ENCODE measurements at places on chromosomes 6 and 20.

- no peak for DNase-seq
Measured at GRCh38 chr20:3323398-3323797, 84.1 kb downstream of the DNAAF9 start.

GRCh38 chr6:1244941-1245340 is 67.0 kb upstream of the FOXQ1 start:
- no peak for DNase-seq

- DNase-seq: no peak
Measured at GRCh38 chr6:84204011-84204410, 23.4 kb downstream of the CEP162 start.

DNA sequence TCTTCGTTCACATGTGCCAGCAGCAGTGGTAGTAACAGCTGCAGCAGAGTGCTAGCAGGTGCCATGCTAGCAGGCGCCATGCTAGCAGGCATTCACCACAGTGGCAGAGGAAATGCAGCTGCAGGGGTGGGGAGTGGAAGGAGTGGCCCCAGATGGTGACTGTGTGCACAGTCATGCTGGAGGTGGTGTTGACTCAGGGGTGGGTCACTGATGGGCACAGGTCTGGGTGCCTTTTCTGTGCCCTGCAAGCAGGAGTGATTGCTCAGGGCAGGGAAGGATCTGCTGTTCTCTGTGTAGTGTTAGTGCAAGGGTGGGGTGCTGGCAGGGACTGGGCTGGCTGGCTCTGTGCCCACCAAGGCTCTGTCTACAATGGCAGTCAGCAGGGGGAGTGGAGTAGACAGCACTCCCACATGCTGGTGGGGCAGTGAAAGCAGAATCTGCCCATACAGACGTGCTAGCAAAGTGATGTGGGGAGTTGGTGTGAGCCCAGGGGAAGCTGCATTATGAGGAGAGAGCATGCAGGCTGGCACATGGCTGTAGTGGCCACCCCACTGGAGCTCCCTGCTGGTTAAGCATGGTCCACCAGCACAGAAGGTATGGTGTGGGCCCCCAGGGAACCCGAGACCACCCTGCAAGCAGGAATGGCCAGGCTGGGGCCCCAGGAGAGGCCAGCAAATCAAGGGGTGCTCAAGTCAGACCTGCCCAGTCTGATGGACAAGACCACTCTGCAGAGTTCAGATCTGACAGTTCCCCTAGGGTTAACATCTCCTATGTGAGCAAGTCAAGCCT is 11.4 kb upstream of the TSPYL4 start:
- DNase-seq: no peak

DNA sequence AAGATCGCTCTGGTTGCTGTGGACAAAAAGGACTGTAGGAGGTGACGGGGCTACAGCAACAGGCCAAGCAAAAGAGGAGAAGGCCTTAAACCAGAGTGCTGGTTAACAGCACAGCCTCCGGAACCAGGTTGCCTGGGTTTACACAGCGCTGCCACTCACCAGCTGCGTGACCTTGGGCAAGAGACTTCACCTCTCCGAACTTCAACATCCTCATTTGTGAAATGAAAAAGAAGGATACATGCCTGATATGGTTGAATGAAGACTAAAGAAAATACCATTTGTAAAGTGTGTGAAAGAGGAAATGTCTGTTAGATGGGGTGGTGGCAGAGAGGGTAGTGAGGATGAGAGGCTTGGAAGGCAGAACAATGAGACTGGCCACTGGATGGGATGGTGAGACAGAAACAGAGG is 44.9 kb downstream of the PREX1 start:
- no peak for DNase-seq

DNA sequence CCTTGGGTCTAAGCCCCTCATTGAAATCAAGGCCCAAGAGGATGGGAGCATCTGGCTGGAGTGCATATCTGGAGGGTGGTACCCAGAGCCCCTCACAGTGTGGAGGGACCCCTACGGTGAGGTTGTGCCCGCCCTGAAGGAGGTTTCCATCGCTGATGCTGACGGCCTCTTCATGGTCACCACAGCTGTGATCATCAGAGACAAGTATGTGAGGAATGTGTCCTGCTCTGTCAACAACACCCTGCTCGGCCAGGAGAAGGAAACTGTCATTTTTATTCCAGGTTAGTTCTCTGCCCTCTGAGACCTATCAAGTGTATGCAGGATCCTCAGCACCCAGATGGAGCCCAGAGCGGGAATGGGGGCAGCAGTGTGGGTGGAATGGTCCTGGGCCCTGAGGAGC is 5.1 kb downstream of the BTN2A2 start:
- DNase-seq: no peak

- DNase-seq: no peak
Measured at GRCh38 chr6:135226537-135226936, 45.4 kb downstream of the MYB start.
